ENCODE measurements at places on chromosomes 6 and 20.
A peak's percentile ranks its signal among the peaks of the same experiment; 100 is the strongest.

GRCh38 chr6:147704691-147705090 lies 196.2 kb downstream of the SAMD5 start:
- DNase-seq: no peak

DNA sequence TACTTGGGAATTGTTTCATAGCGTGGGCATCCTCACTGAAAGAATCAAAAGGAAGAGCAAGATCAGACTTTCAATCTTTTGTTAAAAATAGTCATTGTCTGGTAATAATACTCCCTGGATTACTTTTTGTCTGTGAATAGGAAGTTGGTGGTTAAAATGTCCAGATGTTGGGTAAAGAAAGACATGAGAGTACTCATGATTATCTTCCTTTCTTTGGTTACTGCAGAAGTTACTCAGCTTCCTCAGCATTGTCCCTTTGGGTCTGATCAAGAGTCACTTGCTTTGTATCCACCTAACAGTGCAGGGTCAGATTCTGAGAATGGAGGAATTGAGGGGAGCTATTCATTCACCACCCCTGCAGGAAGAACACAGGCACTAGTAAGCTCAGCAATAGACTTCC lies 54.6 kb downstream of the RIN2 start:
- DNase-seq: no peak

DNA sequence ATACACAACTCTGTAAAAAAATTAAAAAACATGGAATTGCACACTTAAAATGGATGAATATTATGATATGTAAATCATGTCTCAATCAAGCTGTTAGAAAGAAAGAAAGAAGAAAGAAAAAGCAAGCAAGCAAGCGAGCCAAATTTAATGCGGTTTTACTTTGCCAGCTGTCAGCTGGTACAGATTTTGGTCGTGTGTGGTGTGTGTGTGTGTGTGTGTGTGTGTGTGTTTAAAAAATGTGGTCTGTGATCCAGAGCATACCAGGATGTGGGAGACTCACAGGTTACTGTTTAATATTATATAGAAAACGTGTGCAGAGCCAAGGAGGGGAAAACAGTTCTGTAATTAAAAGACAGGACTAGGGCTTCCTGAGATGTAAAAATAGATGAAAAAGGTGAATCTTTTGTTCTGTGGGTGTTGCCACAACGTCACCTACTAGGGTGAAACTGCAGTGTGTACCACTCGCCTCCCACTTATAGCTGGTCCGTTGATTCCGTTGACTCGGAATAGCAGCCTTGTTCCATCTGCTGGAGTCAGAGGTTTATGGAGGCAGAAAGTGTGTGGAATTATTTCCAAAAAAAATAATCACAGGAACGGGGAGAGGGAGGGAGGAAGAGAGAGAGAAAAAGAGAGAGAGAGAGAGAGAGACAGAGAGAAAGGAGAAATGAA lies 197.7 kb downstream of the BCAS1 start:
- DNase-seq: no peak

DNA sequence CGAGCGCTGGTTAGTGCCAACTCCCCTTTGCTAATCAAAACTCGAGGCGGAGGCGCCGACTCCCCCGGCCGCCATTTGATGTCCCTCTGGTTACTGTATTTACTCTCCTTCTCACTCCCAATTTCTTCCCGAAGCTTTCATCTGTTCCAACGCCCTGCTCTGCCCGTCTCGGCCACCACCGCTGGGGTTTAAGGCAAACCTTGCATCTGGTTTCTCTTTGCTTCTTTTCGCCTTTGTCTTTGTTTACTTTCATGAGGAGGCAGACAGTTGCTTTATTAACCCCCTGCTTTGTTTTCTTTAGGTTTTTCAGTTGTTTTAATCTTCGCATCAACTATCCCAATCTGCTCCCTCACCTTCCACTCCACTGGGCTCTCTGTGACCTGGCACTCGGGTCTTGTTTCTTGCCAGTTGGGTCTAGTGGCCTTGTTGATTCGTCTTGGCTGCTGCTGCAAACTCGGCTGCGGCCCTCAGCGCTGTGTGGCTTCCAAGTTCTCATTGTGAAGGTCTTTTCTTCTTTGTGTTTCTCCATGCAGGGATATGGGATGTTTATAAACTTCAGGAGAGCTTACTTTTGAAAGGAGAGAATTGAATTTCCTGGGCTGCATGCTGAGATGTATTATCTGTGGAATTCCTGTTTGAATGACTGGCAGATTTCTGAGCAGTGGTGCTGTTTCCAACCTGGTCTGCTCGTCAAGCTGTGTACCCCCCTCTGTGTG lies 155.1 kb downstream of the CDC5L start:
- DNase-seq: peak; percentile 26

GRCh38 chr6:48959251-48960060 lies 503.6 kb downstream of the MMUT start:
- DNase-seq: no peak

DNA sequence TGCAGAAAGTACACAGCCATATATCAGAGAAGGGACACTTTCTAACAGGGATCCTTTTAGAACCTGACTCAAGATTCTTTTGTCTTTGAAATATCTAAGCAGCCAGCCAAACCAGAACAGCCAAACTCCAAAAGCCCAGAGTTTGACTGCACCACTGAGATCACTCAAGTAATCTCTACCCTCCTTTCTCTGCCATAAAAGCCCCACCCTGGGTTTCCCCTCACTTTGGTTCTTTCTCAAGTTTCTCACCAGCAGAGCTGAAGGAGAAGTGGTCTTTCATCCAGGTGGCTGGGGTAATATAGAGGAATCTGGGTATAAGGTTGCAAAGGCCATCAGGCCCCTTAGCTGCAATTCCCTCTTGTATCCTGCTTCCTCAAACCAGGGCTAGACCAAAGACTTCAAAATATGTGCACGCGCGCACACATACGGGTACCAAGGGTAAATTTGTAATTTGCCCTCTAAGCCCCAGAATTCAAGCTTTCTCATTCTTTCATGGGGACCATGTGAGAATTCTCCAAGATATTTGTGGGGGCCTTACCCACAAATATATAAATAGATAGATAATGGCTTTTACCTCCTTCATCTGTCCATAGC lies 42.9 kb downstream of the GPX5 start:
- no peak for DNase-seq

GRCh38 chr20:25675161-25675560 lies 21.5 kb downstream of the ZNF337 start:
- no peak for DNase-seq

DNA sequence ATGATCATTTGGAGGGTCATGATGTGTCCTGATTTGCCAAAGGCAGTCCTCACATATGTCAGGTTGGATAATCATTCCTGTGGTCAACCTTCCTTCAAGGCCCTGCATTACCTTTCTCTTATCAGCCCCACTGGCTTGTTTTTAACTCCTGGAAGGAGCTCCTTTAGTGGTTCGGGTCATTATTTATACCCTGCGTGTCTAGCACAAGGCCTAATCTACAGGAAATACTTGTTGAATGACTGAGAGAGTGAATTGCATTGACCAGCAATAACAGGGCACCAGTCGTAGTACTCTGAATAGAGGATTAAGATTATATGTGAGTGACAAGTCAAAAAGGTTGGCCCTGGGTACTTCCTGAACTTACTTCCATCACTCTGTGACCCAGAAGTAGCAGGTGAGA lies 4.5 kb downstream of the HIVEP2 start:
- DNase-seq: peak; percentile 23

GRCh38 chr6:27145731-27146455 lies 101.6 kb upstream of the PRSS16 start:
- DNase-seq: peak; percentile 43

GRCh38 chr6:81049425-81050042 lies 702.9 kb downstream of the TENT5A start:
- no peak for DNase-seq

- no peak for DNase-seq
These were observed 223.3 kb downstream of the UNC5CL start for GRCh38 chr6:40815731-40816130.

GRCh38 chr6:157953580-157954091 lies 28.0 kb upstream of the SYNJ2 start:
- no peak for DNase-seq

DNA sequence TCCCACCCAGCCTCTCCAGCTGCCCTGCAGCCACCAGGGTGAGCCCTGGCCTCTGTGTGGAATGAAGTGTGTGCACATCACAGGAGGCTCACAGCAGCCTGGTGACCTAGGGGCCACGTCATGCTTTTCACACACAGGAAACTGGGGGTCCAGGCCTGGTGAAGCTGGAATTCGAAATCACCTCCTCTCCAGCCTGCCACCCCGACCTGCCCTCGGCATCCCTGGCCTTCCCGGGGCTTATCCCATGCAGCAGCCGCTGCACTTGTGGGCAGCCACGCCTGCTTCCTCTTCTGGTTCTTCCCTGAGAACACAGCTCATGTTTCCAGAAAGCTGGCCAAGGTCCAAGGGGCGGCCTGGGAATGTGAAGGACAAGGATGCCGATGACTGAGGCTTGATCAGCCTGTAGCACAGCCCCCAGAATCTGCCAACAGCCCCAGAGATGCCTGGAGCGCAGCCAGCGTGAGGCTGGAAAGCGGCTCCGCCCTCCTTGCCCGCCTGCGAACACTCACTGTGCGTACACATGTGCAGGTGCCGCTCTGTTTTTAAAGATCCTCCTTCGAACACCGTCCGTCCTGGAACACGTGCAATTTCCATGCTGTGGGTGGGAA lies 4.2 kb upstream of the NTSR1 start:
- DNase-seq: peak; percentile 90

- no peak for DNase-seq
These were observed 67.4 kb upstream of the DSP start for GRCh38 chr6:7473805-7474719.

GRCh38 chr20:3156811-3157619 lies 2.6 kb downstream of the FASTKD5 start:
- no peak for DNase-seq
